ENCODE measurements at places on chromosomes 5 and 9.

- DNase-seq, result peak; percentile 83
Measured at GRCh38 chr9:136631038-136632000, 31.4 kb upstream of the EGFL7 start.

DNA sequence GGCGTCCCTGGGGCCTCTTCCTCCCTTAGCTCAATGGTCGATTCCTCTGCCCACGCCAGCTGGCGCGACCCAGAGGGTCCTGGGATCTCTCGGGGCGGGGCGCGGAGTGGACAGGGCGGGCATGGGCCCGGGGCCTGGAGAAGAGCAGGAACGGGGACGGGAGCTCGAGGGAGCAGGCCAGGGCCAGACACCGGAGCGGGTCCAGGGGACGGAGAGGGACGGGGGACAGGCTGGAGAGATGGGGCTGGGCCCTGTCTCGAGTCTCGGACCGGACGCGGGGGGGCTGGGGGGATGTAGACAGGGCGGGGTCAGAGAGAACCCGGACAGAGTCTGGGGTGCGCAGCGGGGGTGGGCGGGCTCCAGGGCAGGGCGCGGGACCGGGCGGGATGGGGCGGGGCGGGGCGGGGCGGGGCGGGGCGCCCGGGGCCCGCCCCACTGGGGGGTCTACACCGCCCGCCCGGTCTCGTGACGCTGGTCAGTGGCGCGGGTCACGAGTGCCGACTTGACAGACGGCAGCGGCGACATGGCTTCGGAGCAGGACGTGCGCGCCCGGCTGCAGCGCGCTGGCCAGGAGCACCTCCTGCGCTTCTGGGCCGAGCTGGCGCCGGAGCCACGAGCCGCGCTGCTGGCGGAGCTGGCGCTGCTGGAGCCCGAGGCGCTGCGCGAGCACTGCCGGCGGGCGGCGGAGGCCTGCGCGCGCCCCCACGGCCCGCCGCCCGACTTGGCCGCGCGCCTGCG, at the start of gene UAP1L1:
TSS of gene UAP1L1 (plus strand) at position 508 of the 738 bp plus-strand sequence. CDS start at position 524, 16 bp downstream.
- DNase-seq, result no peak

DNA sequence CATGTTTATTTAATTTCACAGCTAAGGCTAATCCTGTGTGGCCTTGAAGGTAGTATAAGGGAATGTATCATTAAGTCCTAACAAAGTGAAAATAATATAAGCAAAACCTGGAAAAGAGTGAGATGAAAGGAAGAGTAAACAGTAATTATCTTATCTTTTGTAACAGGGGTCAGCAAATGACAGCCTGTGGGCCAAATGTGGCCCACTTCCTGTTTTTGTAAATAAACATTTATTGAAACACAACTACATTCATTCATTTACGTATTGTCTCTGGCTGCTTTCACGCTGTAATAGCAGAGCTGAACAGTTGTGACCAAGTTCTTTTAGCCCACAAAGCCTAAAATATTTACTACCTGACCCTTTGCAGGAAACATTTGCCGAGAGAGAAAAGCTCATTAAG, 78.4 kb upstream of the HTR4 start:
- no peak for DNase-seq

GRCh38 chr9:129074106-129074505, 6.8 kb upstream of the DOLPP1 start:
- DNase-seq, result no peak

- no peak for DNase-seq
Measured at GRCh38 chr5:58357121-58357520, 102.8 kb downstream of the PLK2 start.

DNA sequence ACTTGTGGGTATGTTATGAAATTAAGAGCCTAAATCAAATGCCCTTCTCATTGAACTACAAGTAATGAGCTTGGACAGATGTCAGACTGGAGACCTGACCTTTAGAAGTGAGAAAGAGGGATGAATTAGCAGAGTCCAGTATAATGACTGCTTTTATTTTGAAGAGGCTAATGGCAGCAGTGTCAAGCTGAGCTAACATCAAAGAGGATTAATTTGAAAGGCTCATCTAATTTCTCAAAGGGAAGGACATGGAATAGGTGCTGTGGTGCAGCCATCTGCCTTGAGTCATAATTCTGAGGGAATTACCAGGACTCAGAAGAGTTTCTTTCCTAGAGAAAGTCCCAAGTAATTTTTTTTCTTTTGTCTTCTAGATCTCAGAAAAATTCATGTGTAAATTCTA, 57.6 kb downstream of the FAM81B start:
- no peak for DNase-seq

DNA sequence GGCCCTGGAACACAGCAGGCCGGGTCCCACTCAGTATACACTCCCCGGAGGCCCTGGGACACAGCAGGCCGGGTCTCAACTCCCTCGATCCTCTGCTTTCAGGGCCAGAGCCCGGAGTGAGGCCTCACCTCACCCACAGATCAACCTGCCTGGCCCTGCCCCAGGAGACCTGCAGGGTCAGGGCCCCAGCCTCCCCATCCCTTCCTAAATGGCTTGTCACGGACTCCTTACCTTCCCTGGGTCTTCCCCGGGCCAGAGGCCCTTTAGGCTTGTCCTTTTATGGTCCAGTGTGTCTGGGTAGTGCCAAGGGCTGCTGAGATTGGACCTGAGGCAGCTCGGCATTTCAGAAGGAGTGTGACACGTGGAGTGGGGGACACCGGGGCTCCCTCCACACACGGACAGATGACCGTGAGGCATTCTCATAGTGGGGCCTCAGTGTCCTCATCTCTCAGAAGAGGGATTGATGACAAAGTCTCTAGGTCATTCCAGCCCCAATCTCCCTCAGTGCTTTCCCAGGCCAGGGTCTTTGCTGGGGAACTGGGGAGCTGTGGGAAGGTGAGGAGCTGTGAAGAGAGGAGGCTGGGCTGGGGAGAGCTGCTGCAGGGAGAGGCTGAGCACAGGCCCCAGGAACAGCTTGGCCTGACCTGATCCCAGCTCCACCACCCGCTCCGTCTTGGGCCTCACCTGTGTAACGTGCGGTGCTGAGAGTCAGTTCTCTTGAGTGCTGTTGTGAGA, 18.0 kb upstream of the PLEKHG4B start:
- no peak for DNase-seq

- no peak for DNase-seq
Measured at GRCh38 chr9:116736399-116737151, 49.5 kb downstream of the TRIM32 start.

- DNase-seq, result no peak
Measured at GRCh38 chr9:112120439-112120925, 54.6 kb downstream of the SUSD1 start.

- no peak for DNase-seq
Measured at GRCh38 chr9:131403493-131403773, 9.5 kb downstream of the PRRC2B start.

- no peak for DNase-seq
Measured at GRCh38 chr5:133744051-133744959, 132.0 kb upstream of the FSTL4 start.

DNA sequence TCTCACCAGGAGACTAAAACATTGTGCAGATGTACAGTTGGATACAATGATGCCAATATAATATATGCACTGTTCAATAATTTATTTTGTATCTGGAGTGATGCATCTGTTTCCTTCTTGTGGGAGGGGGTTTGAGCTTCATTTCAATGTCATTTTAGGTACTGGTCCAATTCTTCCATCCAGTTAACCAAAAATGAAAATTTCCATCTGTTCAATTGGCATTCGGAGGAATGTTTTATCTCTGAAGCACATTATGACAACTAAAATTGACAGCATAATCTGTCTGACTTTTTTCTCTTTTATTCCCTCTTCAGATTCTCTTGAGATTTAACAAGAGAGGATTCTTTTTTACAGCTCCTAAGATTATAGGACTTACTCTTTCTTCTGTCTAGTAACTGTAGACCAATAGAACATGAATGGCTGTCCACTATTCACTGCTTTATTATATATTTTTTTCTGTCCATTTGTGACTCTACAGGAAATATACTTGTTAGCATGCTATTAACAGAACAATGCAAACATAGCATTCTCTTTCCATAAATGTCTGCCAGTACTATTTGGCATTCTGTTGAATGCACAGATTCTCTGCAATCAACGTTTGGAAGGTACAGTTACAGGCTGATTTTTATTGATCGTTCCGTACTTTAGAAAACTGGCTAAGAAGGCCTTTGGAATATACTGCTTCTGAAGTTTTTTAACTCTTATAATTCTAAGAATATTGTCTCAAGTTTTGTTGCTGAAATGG, 57.8 kb downstream of the NDUFAF2 start:
- DNase-seq, result no peak

GRCh38 chr5:176535664-176536131, 1.5 kb downstream of the RNF44 start:
- no peak for DNase-seq

DNA sequence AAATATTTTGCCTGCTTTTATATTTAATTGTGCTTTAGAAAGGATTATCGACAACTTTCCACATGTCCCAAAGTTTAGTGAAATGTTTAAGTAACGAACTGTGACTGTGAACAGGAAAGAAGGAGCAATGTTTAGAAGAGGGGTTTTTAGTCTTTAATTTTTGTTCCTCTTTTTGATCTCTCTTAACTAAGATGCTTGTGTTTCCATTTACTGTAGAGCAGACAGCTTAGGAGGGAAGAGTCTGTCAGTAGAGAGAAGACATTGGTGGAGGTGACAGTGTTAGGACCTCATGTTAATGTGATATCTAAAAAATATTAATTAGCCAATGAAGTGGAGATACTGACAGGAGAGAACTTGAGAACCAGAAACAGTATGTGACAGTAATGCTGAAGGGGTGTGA, 92.2 kb downstream of the RASGRF2 start:
- no peak for DNase-seq

DNA sequence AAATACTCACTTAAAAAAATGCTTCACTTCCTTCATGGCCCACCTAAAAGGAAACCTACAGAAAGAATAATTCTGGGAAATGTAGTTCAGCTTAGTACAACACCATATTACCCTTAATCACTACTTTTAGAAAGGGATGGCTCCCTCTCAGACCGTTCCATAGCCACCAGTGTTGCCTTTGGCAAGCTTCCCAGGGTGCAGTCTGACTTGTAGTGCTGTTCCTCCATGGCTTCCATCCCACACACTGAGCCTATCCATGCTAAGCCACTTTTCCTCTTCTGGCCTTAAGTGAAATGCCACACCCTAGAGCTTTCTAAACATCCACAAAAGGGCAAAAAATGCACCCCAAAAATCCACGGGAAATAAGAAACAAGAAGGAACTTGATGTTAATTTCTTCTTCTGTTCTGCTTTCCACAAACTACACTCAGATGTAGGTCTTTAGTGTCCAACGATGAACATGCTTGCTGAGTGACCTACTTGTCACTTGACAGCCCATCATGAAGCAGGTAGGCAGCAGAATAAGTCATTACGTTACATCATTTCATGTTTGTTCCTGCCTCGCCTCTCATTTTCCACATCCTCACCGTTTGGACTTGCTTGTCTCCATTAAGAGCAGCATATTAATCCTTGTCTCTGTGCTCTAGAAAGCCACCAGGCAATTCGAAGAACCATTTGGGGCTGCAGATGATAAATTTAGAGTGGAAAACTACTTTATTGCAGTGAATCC, 391.1 kb upstream of the GRAMD2B start:
- no peak for DNase-seq

GRCh38 chr9:72599874-72600534, 78.6 kb downstream of the TMC1 start:
- DNase-seq, result no peak

GRCh38 chr9:83708515-83709158, 879 bp upstream of the UBQLN1 start:
- DNase-seq, result peak; percentile 73

- no peak for DNase-seq
Measured at GRCh38 chr5:161547738-161548486, 1.4 kb upstream of the GABRB2 start.

DNA sequence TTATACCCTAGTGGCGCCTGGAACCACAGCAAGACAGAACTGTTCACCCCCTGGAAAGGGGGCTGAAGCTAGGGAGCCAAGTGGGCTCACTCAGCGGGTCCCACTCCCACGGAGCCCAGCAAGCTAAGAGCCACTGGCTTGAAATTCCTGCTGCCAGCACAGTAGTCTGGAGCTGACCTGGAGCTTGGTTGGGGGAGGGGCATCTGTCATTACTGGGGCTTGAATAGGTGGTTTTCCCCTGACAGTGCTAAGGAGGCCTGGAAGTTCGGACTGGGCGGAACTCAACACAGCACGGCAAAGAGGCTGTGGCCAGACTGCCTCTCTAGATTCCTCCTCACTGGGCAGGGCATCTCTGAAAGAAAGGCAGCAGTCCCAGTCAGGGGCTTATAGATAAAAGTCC, 19.5 kb downstream of the BTNL3 start:
- DNase-seq, result no peak

GRCh38 chr5:948472-949274, 56.0 kb downstream of the TRIP13 start:
- DNase-seq, result no peak

DNA sequence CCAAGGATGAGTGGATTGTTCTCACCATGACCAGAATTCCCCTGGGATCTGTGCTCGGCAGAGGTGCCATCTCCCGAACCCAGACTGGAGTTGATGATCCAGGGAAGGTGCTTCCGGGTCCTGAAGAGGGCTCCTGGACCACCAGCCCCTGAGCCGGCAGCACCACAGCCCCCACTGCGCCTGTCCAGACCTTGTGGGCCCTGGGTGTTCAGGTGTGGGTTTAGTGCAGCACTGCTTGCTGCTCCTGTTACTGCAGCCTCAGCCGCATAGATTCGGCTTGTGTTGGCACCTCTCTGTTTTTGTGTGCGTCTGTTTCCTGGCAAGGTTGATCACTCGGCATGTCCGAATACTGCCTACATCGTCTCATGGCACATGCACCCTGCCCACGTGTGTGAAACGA, 16.3 kb upstream of the NPM1 start:
- no peak for DNase-seq

- no peak for DNase-seq
Measured at GRCh38 chr5:95379133-95379532, 12.0 kb upstream of the FAM81B start.

GRCh38 chr9:106799152-106799551, 63.8 kb upstream of the ZNF462 start:
- no peak for DNase-seq

- DNase-seq, result no peak
Measured at GRCh38 chr5:168291964-168292785, 730 bp downstream of the WWC1 start.

DNA sequence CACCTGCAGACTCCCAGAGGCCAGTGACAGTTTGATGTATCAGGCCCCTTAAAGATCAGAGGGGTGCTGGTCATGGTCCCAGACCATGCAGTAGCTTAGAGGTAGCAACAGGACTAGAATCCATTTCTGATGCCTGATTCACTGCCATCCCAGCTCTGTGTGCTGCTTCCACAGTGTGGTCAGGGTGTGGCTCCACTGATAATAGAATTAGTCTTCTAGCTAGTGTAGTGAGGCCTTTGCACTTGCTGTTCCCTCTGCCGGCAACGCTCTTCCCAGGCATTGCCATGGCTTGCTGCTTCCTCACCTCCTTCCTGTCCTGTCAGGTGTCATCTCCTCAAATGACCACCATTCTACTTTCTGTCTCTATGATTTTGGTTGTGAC, 15.8 kb downstream of the PPARGC1B start:
- DNase-seq, result no peak

All from muscle of arm (tissue), 14 donors.